Right renal cortex interstitium (tissue), 3 donors: ENCODE measurements at places on chromosomes 5 and 9. TPM values are rescaled to one million over a fixed set of nuclear protein-coding genes. Genes with fewer than 3 reads are reported as not detected.
A peak's percentile ranks its signal among the peaks of the same experiment; 100 is the strongest.

IL17B gene
- 0.69 TPM for polyA plus RNA-seq

GLDC gene
- polyA plus RNA-seq, result 21.4 TPM

GRCh38 chr9:126298063-126298801 is 28.4 kb upstream of the MVB12B start:
- DNase-seq, result peak; percentile 62

PPIC gene
- 42.2 TPM for polyA plus RNA-seq

- DNase-seq, result no peak
These were observed 513.6 kb upstream of the C9orf72 start for GRCh38 chr9:28086881-28087280.

- peak; percentile 29 for DNase-seq
These were observed 36.2 kb upstream of the OTULIN start for GRCh38 chr5:14628346-14628745.

GRCh38 chr9:123065196-123065595 is 31.7 kb downstream of the GPR21 start:
- DNase-seq, result no peak

GRCh38 chr9:137184881-137185660 is 3.3 kb downstream of the ANAPC2 start:
- DNase-seq, result no peak

DNA sequence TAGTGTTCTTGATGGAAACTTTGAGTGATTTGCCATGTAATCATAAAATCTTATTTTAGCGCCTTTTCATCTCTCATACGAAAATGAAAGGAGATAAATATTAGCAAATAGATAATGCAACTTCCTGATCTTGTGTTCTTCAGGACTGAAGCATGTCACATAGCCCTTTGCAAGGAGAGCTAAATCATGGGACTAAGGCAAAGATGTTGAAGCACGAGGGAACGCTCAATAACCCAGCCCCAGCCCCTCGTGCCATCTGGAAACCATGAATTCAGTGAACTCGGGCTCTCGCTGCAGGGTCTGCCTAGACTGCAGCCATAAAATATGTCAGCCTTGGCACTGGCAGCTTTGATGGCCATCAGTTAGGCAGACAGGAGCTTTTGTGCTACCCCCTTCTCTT is 58.2 kb downstream of the F2RL2 start:
- no peak for DNase-seq

- DNase-seq, result peak; percentile 60
These were observed 33.6 kb upstream of the GLIPR2 start for GRCh38 chr9:36102742-36103495.

GRCh38 chr5:16656561-16657191 is 39.9 kb upstream of the RETREG1 start:
- no peak for DNase-seq

DNA sequence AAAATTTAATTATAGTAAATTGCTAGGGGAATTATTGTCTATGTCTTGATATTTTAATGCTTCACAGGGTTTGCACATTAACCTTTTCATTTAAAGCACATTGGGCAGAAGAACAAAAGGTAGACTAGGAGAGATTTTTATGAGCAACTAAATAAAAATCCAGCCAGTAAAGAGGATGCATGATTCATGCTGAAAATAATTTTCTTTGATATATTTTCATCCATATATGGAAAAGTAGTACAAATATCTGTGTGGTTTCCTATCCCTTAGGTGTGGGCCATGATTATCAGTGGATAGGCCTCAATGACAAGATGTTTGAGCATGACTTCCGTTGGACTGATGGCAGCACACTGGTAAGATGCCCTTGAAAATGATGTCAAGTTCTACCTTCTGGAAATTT is 83.1 kb downstream of the VCAN start:
- DNase-seq, result no peak

GRCh38 chr9:70392850-70393249 is 21.6 kb downstream of the KLF9 start:
- no peak for DNase-seq

CCDC171 gene
- 6.1 TPM for polyA plus RNA-seq

GRCh38 chr5:169970911-169971765 is 9.2 kb downstream of the INSYN2B start:
- DNase-seq, result no peak

- no peak for DNase-seq
These were observed 234.5 kb downstream of the PAPPA start for GRCh38 chr9:116387934-116388698.

OR1J2 gene
- polyA plus RNA-seq, result not detected

BARHL1 gene
- polyA plus RNA-seq, result not detected

- no peak for DNase-seq
These were observed 47.8 kb downstream of the WWC1 start for GRCh38 chr5:168339109-168339771.

DNA sequence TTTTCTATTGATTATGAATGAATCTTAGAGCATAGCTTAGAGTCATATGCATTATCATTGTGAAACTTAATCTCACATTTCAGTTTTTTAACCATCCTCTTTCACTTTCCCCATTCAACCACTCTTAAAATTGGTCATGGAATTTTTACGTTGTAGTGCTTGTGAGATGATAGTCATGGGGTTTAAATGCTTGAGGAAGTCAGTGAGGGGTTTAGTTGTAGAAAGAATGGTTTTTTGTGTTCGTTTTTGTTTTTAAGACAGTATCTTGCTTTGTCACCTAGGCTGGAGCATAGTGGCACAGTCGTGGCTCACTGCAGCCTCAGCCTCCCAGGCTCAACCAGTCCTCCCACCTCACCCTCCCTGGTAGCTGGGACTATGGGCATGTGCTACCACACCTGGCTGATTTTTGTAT is 19.6 kb downstream of the UGCG start:
- DNase-seq, result no peak

- no peak for DNase-seq
These were observed 75.1 kb downstream of the ALDH7A1 start for GRCh38 chr5:126519637-126520592.

DNA sequence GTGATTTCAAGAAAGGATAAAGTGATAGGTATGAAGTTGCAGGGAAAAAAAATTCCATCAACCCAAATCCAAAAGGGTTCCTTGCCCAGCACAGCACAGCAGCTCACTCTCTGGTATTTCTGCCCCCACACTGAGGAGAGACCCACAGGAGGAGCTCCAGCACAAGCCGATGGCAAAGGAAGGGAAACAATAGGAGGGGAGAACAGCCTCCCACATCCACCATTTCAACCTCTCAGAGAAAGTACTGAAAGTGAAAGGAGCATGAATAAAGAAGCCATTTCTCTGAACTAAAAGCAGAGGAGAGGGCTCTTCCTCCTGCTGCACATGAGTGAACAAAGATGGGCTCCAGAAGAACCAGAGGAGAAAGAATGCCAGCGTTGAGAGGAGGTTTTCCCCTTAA is 54.9 kb upstream of the ZSWIM6 start:
- no peak for DNase-seq

MYOT gene
- 0.94 TPM for polyA plus RNA-seq

ST8SIA4 gene
- polyA plus RNA-seq, result 5.7 TPM

HAPLN1 gene
- polyA plus RNA-seq, result 9.6 TPM

IFNK gene
- not detected for polyA plus RNA-seq

AGGF1 gene
- polyA plus RNA-seq, result 33.5 TPM

DNA sequence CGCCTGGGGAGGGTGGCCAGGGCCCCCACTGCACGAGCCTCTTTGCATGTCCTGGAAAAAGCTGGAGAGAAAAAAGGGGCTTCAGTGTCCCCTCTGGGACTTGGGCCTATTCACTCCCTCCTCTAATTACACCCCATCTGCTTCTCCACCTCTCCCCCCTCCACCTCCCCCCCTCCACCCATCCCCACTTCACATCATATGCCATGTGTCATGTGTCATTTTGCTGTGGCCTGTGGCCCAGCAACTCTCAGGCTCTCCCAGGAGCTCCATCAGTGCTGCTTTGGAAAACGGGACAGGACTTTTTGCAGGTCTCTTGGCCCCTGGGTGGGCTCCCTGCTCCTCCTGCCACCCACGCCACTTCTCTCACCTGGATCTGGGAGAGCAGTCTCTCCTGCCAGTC is 68.7 kb downstream of the NTNG2 start:
- no peak for DNase-seq

- DNase-seq, result no peak
These were observed 115.0 kb upstream of the SLIT3 start for GRCh38 chr5:169415948-169416347.

- DNase-seq, result no peak
These were observed 44.3 kb upstream of the BARHL1 start for GRCh38 chr9:132538071-132538470.
